AG09319 (cell line): ENCODE measurements at places on chromosomes 13 and 19.

DNA sequence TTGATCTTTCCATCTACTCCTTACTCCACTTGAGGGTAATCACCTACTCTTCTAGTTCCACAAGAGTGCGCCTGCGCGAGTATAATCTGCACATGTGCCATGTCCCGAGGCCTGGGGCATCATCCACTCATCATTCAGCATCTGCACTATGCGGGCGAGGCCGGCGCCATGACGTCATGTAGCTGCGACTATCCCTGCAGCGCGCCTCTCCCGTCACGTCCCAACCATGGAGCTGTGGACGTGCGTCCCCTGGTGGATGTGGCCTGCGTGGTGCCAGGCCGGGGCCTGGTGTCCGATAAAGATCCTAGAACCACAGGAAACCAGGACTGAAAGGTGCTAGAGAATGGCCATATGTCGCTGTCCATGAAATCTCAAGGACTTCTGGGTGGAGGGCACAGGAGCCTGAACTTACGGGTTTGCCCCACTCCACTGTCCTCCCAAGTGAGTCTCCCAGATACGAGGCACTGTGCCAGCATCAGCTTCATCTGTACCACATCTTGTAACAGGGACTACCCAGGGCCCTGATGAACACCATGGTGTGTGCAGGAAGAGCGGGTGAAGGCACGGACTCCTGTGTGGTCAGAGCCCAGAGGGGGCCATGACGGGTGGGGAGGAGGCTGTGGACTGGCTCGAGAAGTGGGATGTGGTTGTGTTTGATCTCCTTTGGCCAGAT, 2.7 kb upstream of the KLK2 start:
- DNase-seq = no peak

GRCh38 chr19:40264314-40265054, 20.7 kb downstream of the AKT2 start:
- DNase-seq = no peak

DNA sequence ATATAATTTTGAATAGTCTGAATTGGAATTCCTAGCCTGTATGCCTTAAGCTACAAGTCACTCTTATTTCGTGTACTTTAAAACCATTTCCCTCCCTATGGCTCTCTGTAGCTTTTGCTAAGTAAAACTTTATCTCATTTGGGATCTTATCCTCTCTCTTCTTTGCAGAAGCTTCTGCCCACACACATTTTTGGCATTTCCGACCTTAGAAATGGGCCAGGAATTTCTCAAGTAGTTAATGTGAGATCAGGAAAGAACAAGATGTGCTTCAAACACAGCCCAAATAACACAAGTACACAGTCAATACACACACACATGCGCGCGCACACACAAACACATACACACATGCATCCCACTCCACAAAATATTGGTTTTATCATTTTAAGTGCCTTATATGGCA, 931.0 kb upstream of the MIR17HG start:
- no peak for DNase-seq

GRCh38 chr19:39951686-39952085, 17.3 kb upstream of the FCGBP start:
- DNase-seq = no peak

- DNase-seq = no peak
These were observed 284.8 kb upstream of the SOX21 start for GRCh38 chr13:94997126-94997525.

GRCh38 chr13:21701460-21701859, 30.6 kb downstream of the FGF9 start:
- DNase-seq = no peak

DNA sequence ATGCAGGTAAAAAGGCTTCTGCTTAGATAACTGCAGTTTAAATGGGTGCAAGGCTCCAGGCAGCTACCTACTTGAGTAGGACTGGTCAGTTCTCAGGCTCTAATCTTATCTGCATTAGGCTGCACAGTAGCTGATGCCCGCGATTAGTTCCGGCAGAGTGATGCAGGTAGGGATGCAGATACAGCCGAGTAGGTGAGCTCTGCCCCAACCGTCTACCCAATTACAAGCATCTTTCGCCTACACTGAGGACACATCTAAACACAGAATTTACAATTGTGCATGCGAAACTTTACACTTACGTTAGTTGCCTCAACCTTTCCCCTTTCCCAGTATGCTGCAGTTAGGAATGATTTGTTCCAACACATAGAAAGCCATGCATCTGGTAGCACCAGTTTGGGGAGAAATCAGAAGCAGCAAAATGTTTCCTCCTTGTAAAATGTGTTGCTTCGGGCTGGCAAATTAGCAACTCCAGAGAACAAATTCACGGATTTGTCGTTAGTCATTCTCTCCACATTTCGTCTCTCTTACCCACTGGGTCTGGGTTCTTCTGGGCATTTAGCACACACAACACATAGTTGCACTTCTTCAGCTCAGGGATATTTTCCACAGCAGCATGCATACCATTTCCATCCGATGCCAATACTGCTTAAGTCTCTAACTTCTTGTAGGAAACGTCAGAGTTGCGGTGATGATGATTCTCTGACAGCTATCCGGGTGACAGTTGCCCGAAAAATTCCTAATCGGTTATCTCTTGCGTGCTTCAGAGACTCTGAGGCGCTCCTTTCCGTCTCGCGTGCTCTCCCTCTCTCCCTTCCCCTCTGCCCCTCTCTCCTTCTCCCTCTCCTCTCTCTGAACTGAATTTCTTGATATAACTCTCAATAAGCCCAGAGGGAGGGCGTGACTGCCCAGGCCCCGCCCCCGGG, at the start of gene PCDH9:
Gene PCDH9 (minus strand): TSS at position 856 of the 923 bp plus-strand sequence. CDS start 1,896 bp downstream, outside the sequence.
- DNase-seq = no peak

GRCh38 chr19:39937094-39937720, 2.8 kb upstream of the FCGBP start:
- DNase-seq = no peak

DNA sequence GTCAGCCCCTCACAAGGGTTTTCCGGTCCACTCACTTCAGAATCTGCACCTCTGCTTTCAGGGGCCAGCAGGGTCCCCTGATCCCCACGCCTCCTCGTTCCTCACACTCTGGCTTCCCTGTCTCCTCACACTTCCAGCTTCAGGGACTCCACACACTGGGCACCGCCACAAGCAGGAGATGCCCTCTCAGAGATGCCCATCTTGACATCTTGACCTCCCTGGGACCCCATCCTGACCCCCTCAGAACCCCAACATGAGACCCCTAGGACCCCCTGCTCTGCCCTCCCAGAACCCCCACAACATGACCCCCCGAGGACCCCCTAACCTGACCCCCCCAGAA, 2.7 kb downstream of the MAP2K2 start:
- DNase-seq = no peak

DNA sequence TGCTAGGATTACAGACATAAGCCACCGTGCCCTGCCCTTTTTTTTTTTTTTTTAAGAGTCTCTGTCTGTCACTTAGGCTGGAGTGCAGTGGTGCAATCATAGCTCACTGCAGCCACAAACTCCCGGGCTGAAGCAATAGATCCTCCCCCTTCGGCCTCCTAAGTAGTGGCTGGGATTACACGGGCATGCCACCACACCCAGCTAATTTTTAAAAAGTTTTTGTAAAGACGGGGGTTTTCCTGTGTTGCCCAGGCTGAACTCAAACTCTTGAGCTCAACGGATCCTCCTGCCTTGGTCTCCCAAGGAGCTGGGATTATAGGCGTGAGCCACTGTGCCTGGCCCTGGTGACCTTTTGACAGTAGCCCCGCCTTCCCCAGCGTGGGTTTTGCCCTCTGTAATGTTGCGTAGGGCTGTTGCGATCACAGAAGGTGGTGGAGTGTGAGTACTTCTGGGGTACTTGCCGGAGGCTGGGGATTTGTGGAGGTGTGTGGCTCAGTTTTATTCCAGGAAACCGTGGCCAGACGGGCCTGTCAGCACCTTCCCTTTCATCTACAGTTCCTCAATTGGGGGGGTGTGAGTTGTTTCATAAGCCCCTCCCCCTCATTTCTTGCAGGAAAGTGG, 11.6 kb upstream of the RETN start:
- DNase-seq = no peak

- no peak for DNase-seq
These were observed 1.8 kb upstream of the INSR start for GRCh38 chr19:7295912-7296536.

DNA sequence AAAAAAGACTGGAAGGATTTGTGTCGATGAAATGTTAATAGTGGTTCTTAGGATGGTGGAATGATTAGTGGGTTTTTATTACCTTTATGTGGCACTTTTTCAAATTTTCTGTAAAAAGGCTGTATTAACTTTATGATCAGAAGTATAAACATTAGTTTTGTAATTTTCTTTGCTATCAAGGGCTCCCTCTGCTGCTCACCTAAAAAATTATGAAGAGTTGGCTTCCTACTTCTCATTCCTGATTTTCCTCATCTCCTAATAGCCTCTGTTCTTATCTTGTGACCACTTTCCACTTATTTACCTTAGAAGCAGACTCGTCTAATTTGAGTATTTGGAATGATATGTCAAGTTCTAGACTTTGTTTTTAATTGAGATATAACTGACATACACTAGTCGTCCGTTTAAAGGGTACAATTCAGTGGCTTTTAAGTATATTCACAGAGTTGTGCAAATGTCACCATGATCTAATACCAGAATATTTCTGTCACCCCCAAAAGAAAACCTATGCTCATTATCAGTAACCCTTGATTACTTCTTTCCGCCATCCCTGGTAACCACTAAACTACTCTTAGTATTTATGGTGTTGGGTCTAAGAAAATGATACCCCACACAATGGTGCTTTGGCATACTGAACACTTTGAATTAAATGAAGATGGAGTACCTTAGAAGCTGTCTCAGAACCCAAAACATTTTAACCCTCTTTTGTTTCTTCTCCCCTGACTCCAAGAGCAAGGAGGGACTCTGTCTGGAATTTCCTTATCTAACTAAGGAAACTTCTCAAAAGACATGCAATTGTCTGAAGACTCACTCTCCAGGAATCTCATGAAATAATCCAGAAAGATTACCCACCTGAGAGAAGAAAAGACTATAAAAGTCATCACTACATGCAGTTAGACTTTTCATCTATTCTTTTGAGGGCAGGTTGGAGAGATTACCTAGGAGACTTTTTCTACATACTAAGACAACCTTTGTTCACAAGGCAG, 311.3 kb downstream of the DLEU7 start:
- no peak for DNase-seq

DNA sequence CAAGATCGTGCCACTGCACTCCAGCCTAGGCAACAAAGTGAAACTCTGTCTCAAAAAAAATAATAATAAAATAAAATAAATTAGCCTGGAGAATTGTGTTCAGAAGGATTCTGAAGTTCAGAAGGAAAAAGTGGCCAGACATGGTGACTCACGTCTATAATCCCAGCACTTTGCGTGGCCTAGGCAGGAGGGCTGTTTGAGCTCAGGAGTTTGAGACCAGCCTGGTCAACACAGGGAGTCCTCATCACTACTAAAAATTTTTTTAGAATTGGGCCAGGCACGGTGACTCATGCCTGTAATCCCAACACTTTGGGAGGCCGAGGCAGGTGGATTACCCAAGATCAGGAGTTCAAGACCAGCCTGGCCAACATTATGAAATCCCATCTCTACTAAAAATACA, 6.0 kb downstream of the RDH8 start:
- DNase-seq = no peak

DNA sequence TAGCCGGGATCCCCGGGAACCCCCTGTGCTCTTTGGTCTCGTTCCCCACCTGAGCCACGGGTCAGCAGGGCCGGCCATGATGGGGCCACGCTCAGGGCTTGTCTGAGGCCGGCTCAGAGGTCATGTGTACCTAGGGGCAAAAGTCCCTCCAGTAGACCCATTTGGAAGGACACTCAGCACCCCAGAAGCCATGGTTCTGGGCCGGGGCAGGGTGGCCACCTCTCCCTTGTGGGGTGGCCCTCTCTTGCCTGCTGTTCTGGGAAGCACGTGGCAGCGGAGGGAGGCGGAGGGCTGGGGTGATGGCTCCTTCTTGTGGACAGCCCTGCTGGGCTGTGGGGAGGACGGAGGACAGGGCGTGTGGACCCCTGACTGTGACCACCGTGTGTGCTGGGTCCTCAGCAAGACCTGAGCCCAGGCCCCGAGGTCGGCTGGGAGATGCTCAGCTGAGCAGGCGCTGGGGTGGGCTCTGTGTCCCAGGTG, 6.4 kb upstream of the PEAK3 start:
- no peak for DNase-seq

DNA sequence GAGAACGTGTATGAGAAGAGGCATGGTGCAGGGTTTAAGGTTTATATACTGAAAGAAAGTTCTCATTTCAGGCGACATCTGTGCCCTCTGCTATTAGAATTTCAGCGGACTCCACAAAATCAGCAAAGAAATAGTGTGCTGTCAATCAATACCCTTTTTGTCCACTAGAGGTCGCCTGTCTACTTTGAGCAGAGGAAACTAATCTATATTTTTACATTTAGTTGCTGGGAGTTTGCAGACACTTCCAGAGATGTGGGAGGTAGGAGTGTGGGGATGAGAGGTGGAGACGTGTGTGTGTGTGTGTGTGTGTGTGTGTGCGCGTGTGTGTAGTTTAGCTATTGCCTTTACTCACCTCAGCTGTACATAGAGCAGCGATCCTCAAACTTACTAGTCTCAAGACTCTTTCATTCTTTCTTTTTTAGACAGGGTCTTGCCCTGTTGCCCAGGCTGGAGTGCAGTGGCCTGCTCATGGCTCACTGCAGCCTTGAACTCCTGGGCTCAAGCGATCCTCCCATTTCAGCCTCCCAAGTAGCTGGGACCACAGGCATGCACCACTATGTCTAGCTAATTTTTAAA, 9.7 kb downstream of the INAFM1 start:
- no peak for DNase-seq

- no peak for DNase-seq
These were observed 31.7 kb downstream of the ARHGAP35 start for GRCh38 chr19:46892252-46893179.

- no peak for DNase-seq
These were observed 537.3 kb downstream of the SUCLA2 start for GRCh38 chr13:47463726-47464125.

- no peak for DNase-seq
These were observed 503 bp downstream of the TUBA3C start for GRCh38 chr13:19181021-19181620.

GRCh38 chr13:34570698-34571353, 371.2 kb upstream of the NBEA start:
- no peak for DNase-seq

DNA sequence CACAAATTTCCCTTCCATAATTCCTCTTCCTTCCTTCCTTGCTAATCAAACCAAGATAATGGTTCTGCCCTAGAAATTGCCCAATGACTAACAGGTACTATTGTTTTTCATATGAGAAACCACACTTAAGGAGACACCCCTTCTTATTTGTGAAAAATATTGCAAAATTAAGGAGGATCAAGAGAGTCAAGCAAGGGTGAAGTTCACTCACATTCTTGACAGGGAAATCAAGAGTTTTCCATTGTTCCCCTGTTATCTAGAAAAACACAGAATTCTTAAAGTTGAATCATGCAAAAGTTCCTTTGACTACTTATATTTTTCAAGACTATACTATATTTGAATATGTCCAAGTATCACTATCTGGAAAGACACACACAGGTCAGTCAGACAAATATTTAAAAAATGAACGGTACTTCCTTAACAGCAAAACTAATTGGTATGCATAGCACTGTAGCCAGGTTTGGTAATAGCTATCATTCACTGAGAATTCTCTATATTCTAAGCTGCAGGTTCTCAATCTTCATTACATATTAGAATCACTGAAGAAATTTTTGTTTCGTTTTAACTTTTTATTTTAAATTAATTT, 897.2 kb downstream of the DIAPH3 start:
- no peak for DNase-seq

- no peak for DNase-seq
These were observed 20.9 kb upstream of the ZNF83 start for GRCh38 chr19:52659013-52659412.

- DNase-seq = no peak
These were observed 1.3 kb downstream of the PRKD2 start for GRCh38 chr19:46715620-46715974.
